A673 (cell line): ENCODE measurements at places on chromosomes 5 and 9.

DNA sequence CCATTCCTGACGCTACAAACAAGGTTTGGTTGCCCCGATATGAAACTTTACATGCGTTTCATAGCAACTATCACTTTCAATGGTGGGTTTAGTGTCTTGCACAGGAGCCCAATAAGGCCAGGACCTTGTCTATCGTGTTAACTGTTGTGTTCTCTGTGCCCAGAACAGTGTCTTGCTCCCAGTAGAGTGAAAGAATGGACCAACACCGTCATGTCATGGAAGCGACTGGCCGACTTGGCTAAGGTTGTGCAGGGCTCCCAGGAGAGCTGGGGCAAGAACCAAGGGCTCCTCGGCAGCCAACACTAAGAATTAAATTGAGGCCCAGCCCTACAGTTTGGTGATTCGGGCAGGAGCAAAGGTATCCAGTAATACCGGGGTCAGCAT, 498 bp upstream of the ARHGEF37 start:
- H3K27me3 ChIP-seq = no peaks in the 10 kb centered on the region
- H3K27ac ChIP-seq = no peak overlapping the region
- DNase-seq = no peak
- peaks cover 9% of the 10 kb centered on the region for H3K4me1 ChIP-seq

- H3K4me1 ChIP-seq = no peaks in the 10 kb centered on the region
- H3K36me3 ChIP-seq = no peaks in the 10 kb centered on the region
- peaks cover 2% of the 10 kb centered on the region for H3K27me3 ChIP-seq
- no peak overlapping the region for H3K27ac ChIP-seq
- no peak overlapping the region for H3K4me3 ChIP-seq
- no peak for DNase-seq
These were observed 48.1 kb downstream of the CFAP90 start for GRCh38 chr5:7802855-7803254.

DNA sequence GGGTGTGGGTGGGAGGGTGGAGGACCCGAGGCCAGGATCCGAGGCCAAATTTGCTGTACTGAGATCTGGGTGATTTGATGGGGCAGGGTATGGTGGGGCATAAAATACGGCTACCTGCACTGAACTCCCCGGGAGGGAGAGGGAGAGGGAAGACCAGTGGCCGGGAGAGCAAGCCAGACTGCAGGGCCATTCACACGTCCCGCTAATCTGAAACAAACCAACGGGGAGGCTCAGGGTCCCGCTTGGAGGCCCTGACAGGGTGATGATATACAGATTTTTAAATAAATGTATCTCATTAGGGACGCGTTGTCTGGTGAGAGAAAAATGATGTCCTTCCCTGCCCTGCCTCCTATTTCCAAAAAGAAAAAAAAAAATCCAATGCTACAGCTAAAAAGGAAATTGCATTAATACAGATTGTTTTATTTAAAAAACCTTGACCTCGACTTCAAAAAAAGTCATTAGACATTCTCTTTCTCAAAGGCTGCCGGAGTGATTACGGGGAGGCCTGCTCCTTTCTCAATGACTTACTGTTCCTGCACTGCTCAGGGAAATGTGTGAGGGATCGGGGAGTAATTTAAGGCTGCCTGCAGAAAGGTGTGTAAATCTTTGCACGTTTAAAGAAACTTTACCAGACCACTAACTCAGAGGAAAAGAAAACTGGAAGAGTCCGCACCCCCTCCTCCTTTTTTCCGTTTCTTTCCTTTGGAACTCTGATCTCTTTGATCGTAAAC, 11.5 kb upstream of the PRRX2 start:
- H3K4me1 ChIP-seq = peaks cover 27% of the 10 kb centered on the region
- H3K36me3 ChIP-seq = no peaks in the 10 kb centered on the region
- H3K4me3 ChIP-seq = peak overlapping the region; percentile 22
- no peaks in the 10 kb centered on the region for H3K27me3 ChIP-seq

DNA sequence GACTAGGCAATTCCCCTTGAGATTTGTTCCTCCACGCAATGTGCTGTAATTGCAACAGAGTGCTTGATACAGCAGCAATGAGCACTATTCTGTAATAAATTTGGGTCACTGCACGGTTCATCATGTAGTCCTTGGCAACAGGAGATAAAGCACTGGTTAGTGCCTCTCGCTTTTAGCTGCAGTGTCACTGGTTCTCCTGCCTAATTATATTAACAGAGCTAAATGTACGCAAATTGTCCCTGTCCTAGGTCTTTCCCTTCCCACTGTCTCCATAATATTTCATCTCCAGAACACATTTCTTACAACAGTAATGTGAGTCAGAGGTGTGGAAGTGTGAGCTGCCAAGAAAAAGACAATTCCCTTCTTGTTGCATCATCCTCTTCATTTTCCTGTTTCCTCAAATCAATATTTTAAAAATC, 553.1 kb downstream of the ZNF608 start:
- H3K27ac ChIP-seq = no peak overlapping the region
- H3K27me3 ChIP-seq = peaks cover 2% of the 10 kb centered on the region
- H3K4me1 ChIP-seq = no peaks in the 10 kb centered on the region

- peaks cover 6% of the 10 kb centered on the region for H3K4me1 ChIP-seq
- H3K4me3 ChIP-seq = no peak overlapping the region
- H3K36me3 ChIP-seq = no peaks in the 10 kb centered on the region
- H3K27ac ChIP-seq = no peak overlapping the region
- H3K27me3 ChIP-seq = no peaks in the 10 kb centered on the region
- DNase-seq = peak; percentile 89
These were observed 45.4 kb upstream of the ZFR start for GRCh38 chr5:32489791-32490562.

DNA sequence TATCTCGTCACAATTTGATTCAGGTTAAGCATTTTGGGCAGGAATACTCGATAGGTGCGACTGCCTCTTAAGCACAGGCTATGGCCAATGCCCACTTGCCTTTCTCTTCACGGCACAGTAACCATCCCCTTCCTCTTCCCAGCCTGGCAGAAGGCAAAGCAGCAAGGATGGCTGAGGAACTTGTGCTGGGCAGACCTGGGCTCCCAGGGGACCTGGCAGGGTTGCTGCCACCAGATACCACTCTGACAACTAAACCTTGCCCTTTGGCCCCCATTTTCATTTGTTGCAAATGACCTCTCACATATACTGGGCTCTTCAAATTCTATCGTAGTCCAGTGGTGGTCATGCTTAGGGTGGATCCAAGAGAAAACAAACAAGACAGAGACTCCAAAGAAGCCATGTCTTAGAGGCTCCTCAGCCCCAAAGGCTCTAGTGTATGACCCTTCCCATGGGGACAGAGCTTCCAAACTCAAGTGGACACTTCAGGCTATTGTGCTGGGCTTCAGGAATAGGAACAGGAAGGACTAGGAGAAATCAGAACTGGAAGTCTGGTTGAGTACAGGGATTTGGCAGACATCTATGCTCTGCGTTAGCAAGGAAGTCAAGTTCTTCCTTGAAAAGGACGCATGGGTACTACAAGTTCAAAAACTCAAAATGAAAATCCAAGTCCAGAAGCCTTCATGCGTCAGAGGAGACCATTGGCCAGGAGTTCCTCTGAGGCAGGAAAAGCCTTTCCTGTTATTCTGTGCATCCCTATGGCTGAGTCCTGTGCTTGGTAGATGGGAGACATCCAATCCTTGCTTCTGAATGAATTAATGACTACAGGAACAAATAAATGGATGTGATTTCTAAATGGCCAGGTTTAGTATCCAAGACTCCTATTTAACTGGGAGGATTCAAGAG, 64.6 kb upstream of the PLPP1 start:
- no peak overlapping the region for H3K4me3 ChIP-seq
- no peak overlapping the region for H3K27ac ChIP-seq
- no peaks in the 10 kb centered on the region for H3K27me3 ChIP-seq
- H3K36me3 ChIP-seq = no peaks in the 10 kb centered on the region

DNA sequence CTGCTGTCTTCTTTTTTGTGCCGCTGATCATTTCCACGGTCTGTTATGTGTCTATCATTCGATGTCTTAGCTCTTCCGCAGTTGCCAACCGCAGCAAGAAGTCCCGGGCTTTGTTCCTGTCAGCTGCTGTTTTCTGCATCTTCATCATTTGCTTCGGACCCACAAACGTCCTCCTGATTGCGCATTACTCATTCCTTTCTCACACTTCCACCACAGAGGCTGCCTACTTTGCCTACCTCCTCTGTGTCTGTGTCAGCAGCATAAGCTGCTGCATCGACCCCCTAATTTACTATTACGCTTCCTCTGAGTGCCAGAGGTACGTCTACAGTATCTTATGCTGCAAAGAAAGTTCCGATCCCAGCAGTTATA, 17.1 kb downstream of the F2R start:
- H3K4me3 ChIP-seq = no peak overlapping the region
- DNase-seq = no peak
- no peak overlapping the region for H3K27ac ChIP-seq
- peaks cover 25% of the 10 kb centered on the region for H3K4me1 ChIP-seq

DNA sequence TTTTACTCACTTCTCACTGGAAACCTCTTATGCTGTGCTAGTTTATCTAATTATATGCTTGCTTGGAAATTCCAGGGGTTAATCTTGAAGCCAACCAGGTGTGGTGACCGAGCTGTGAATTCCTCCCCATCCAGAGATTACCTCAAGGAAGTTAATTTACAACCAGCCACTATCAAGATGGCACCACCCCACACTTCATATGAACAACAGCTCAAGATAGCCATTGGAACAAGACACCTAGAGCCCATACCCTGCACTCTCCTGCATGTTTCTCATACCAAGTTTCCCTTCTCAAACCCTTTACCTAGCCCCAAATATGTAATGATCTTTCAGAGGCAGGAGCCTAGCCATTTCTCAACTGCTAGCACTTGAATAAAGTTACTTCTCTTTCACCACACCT, 2156.9 kb upstream of the C9orf72 start:
- no peak overlapping the region for H3K27ac ChIP-seq
- no peaks in the 10 kb centered on the region for H3K36me3 ChIP-seq
- no peak overlapping the region for H3K4me3 ChIP-seq
- no peaks in the 10 kb centered on the region for H3K4me1 ChIP-seq
- no peaks in the 10 kb centered on the region for H3K27me3 ChIP-seq

DNA sequence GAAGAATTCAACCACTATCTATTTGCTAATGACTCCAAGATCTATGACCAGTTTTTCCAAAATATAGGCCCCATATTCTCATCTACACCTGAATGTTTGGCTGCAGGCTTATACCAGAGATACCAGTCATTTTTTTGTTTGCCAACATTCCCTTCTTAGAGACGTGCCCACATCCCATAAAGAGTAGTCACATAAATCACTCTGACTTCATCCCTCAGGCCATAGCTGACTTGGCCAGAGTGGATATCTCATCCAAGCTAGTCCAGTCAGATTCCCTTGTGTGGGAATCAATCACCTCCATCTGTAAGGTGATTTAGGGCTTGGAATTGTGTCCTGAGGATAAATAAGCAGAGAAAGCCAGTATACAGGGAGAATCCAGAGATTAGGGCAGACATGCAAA, 124.3 kb upstream of the SLC24A2 start:
- H3K27ac ChIP-seq = no peak overlapping the region
- no peak for DNase-seq
- H3K4me3 ChIP-seq = no peak overlapping the region
- H3K27me3 ChIP-seq = no peaks in the 10 kb centered on the region
- H3K36me3 ChIP-seq = no peaks in the 10 kb centered on the region

GRCh38 chr5:52987711-52988331, 1.3 kb upstream of the ITGA2 start:
- H3K27ac ChIP-seq = no peak overlapping the region
- no peak overlapping the region for H3K4me3 ChIP-seq
- H3K4me1 ChIP-seq = no peaks in the 10 kb centered on the region
- H3K36me3 ChIP-seq = no peaks in the 10 kb centered on the region
- H3K27me3 ChIP-seq = peaks cover 26% of the 10 kb centered on the region
- DNase-seq = no peak

GRCh38 chr5:150625831-150626746, 14.4 kb upstream of the SYNPO start:
- H3K36me3 ChIP-seq = no peaks in the 10 kb centered on the region
- no peaks in the 10 kb centered on the region for H3K27me3 ChIP-seq
- peak overlapping the region; percentile 62 for H3K4me3 ChIP-seq
- no peak overlapping the region for H3K27ac ChIP-seq
- DNase-seq = no peak
